Myocyte (in vitro differentiated cells): ENCODE measurements at places on chromosomes 1 and 21. TPM values are rescaled to one million over a fixed set of nuclear protein-coding genes. Genes with fewer than 3 reads are reported as not detected.

Gene C2CD4D
- total RNA-seq = not detected in 2 replicates

DNA sequence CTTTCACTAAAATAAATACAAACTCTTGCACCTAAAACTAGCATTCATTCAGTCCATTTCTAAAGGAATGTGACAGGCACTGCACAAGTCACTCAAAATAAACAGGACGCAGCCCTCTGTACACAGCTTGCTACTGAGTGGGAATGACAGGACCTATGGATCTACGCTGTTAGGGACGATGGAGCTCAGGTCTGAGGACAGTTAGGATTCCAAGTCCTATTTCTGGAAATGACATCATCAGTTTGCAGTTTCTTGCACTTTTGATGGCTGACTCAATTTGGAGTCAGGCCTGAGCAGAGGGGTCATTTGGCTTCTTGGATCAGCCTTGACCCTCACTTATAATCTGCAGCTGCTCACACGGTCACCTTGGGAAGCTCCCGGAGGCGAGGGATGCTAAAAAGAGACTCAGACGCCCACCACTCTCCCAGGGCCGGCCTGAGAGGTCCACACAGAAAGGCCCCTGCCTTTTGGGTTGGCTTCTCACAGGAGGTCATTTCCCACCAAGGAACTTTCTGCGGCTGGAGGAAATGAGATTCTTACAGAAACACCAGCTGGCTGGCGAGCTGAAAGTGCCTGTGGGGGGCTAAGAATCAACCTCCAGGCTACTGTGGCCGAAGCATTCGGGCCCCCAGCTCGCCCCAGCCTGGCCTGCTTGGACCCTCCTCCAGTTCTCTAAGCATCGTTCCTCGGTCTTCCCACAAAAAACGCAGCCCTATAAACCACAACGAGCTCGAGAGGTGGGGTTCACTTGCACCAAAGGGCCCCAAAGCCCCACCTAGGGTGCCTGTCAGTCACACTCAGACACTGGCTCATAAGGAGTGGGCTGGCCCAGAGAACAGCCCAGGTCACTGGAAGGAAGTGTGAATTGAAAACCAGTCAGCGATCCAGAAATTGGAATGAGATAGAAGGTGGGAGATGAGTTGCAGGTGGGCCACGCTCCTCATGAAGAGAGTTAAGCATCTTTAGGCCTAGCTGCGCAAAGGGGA is 8.9 kb upstream of the PDE9A start:
- DNase-seq = no peak

GRCh38 chr1:110083866-110084226 is 13.4 kb upstream of the ALX3 start:
- DNase-seq = no peak

DNA sequence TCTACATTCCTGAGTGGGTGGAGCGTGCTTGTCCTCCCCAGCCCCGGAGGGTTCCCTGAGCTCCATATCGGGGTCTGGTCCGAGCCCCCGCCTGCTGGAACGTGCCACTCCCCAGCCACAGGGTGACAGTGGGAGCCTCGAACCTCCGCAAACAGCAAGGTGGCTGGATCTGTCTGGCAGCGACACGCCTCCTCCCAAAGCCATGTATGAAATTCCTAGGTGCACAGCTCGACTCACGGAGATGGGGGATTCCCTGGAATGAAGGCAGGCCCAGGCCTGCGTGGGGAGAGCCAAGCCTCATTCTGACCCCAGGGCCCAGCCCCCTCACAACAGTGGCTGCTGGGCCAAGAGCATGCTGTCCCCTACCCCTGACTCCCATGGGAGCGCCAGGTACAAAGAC is 32.9 kb downstream of the TP73 start:
- no peak for DNase-seq

DNA sequence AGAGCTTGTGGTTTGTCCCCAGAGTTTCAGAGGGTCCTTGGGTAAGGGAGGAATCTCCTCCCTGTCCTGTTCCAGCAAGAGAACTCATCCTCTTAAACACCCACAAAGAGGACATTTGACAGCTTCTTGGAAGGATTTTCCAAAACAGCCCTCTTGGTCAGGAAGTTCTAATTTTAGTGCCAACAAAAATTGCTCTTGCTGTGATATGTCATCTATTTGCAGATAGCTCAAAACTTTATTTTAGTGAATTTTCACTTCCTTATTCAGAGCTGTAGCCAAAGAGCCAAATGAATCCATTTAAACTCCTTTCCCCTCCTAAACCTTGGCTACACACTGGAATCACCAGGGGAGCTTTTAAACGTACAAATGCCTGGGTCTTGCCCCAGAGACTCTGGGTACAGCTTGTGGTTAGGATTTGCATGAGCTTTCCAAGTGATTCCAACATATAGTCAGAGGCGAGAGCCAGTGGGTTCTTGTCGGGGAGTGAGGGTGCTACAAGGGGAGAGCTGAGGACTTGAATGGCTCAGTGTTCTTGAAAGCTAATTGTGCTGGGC is 11.8 kb upstream of the RASSF5 start:
- no peak for DNase-seq
